NCI-H460 (cell line): ENCODE measurements at places on chromosomes 4 and X.

GRCh38 chrX:139890991-139891700, 41.7 kb downstream of the ATP11C start:
- no peak for DNase-seq

DNA sequence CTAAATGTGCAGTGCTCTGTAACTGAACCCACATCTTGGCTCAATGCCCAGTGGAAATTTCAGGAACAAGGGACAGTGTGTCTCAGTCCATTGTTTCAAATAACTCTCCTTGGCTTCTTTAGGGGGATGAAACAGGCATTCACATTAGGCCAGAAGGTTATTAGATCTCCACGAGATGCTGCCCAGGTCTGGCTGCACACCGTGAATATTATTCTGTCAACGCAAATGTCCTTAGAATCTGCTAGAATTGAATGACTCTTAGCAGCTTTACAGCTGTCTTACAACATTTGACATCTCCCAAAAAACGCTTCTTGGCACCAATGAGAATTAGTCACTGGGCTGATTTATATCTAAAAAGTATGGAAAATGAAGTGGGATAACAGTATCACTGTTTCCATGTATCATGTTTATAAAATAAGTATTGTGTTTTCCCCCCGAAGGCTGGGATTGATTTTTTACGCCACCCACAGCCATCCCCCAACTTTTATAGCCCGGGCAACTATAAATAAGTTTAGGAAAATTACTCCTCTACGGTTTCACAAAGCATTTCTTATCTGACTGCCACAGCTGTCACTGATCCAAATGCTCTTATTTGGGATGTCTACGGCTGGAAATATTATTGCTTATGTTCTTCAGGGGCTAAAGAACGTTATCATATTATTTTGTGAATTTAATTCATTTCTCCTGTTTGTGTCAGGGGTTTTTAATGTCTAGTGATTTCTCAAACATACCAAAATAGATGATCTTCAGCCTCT, 559.7 kb upstream of the FAT1 start:
- no peak for DNase-seq

DNA sequence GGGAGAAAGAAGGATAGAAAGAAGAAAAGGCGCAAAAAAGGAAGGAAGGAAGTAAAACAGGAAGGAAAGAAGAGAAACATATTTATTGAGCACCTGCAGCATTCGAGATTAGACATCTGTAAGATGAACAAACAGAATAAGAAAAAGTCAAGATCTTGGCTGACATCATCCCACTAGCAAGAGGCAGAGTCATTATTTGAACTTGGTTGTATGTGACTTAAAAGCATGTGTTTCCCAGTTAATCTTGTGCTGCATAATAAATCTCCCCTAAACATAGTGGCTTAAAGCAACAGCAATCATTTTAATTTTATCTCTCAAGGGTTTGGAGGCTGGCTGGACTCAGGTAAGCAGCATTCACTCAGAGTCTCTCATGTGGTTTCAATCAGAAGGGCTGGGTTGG, 38.5 kb upstream of the COX7B2 start:
- no peak for DNase-seq

GRCh38 chr4:172989984-172990820, 178.4 kb upstream of the GALNT7 start:
- no peak for DNase-seq

- no peak for DNase-seq
Observed at GRCh38 chr4:41175794-41176193, 38.5 kb downstream of the APBB2 start.

DNA sequence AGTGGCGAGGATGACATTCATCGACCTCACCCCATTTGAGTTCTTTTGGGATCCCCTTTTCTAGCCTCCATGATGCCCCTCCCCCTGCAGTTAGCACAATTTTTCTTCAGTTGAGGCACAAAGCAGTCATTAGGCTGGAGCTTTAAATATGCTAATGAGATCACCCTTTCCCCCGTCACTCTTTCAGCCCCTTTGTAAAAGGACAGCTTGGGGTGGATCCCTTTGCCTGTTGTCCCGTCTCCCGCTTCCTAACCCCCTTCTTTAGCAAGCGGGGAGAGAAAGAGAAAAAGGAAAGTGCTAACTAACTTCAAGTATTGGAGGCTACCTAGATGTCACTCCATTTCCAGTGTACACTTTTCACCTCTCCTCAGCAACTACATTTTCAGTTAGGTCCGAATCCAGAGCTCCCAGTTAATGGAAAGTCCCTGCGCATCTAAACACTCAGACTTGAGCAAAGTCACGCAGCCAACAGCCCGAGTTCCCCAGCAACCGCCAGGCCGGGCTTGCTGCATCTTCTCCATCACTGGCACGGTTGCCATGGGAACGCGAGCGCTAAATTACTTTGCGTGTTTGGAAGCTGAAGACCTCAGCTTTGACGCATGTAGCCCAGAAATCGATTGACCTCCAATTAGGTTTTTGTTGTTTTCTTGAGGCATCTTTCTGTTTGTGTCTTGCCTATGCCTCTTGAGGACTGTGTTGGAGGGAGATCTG, 76.8 kb downstream of the RTL5 start:
- DNase-seq: no peak

- no peak for DNase-seq
Observed at GRCh38 chr4:80655662-80656061, 320.1 kb downstream of the CFAP299 start.

- DNase-seq: no peak
Observed at GRCh38 chr4:69239557-69240168, 25.1 kb upstream of the UGT2B11 start.

- DNase-seq: peak; percentile 5
Observed at GRCh38 chrX:63930140-63930539, 145.1 kb upstream of the ARHGEF9 start.

- no peak for DNase-seq
Observed at GRCh38 chrX:11462648-11463047, 169.4 kb downstream of the AMELX start.
